ENCODE measurements at places on chromosomes 16 and 17. TPM values are rescaled to one million over a fixed set of nuclear protein-coding genes. Genes with fewer than 3 reads are reported as not detected.

- H3K4me1 ChIP-seq: no peaks in the 10 kb centered on the region
- H3K27ac ChIP-seq: no peak overlapping the region
- no peak for DNase-seq
Measured at GRCh38 chr16:24394341-24394740, 138.2 kb downstream of the CACNG3 start.

DNA sequence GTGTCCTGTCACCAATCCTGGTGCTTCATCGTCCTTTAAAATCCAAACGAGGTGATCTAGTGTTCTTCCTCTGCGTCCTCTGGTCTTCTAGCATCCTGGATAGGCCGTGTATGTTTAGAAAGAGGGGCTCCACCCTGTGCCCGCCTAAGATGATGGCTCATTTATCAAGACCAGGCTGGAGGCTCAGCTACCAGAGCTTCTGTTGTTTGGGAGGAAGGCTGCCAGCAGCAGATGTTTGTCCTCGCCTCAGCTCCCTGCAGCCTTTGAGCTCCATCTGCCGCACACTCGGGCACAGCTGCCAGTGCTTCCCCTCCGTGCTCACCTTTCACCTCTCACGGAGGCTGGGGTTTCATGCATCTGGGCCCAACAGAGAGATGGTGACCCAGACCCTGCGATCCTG lies 954.7 kb upstream of the RBFOX1 start:
- no peaks in the 10 kb centered on the region for H3K27me3 ChIP-seq
- no peaks in the 10 kb centered on the region for H3K36me3 ChIP-seq
- no peak overlapping the region for H3K27ac ChIP-seq
- H3K4me3 ChIP-seq: no peak overlapping the region
- no peaks in the 10 kb centered on the region for H3K4me1 ChIP-seq
- no peak for DNase-seq

GRCh38 chr17:38507436-38507835 lies 79.2 kb downstream of the ARHGAP23 start:
- no peaks in the 10 kb centered on the region for H3K36me3 ChIP-seq
- H3K27ac ChIP-seq: no peak overlapping the region
- peaks cover 43% of the 10 kb centered on the region for H3K27me3 ChIP-seq
- H3K4me3 ChIP-seq: no peak overlapping the region

DNA sequence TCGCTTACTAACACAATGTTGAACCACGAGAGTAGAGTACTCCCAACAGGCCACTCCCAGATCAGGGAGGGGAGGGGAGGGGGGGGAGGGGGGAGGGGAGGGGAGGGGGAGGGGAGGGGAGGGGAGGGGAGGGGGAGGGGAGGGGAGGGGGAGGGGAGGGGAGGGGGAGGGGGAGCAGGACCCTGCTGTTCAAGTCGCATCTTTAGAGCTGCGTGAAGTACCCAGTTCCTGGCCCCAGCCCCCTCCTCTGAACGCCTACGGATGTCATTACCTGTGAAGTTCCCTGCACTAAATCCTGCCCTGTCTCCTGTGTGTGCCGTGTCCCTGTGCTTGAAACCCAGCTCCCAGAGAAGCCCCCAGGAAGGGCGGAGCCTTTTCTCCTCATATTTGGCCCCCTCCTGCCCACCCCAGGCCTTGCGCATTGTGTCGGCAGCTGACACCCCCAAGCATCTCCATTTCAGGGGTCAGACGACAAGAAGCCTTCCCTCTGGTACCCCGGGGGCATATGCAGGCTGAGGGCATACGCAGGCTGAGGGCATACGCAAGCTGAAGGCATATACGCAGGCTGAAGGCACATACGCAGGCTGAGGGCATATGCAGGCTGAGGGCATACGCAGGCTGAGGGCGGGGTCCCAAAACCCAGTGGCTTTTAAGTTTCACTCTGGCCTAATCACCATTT lies 330.2 kb downstream of the C16orf95 start:
- no peak overlapping the region for H3K4me3 ChIP-seq
- peaks cover 48% of the 10 kb centered on the region for H3K27me3 ChIP-seq
- no peaks in the 10 kb centered on the region for H3K36me3 ChIP-seq
- DNase-seq: no peak

DNA sequence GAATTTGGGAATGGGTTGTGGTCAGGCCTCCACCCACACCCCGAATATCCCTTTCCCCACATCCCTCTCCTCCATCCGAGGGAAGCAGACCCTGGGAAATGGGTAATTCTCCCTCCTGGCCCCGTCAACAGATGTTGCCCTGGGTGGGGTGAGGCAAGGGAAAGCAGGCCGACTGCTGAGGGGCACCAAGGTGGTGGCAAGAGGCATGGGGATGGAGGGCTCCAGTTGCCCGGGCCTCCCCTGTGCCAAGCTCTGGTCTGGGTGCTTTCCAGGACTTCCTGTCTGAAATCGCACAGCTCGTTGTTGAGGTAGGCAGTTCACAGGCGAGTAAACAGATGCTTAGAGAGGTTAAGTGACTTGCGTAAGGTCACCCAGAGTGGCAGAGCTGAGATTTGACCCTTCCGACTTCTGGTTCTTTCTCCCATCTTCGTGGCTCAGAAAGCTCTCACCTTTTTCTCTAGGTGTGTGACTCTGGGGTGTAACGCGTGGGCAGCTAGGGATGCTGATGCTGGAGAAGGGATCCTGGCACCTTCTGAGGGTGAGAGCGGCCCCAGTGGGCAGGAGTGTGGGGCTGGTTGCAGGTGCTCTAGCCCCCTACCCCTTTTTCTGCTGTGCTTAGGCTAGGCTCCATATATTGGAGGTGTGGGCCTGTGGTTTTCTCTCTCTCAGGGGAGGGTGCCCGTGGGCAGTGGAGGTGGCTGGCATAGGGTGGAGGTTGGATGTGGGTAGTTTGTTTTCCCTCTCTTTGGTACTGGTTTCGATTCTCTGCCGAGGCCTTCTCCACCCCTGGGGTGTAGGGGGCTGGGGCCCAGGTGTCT lies 17.2 kb downstream of the RARA start:
- H3K4me1 ChIP-seq: peaks cover 58% of the 10 kb centered on the region
- peak overlapping the region; percentile 92 for H3K4me3 ChIP-seq
- no peaks in the 10 kb centered on the region for H3K27me3 ChIP-seq
- H3K36me3 ChIP-seq: peaks cover 2% of the 10 kb centered on the region

DNA sequence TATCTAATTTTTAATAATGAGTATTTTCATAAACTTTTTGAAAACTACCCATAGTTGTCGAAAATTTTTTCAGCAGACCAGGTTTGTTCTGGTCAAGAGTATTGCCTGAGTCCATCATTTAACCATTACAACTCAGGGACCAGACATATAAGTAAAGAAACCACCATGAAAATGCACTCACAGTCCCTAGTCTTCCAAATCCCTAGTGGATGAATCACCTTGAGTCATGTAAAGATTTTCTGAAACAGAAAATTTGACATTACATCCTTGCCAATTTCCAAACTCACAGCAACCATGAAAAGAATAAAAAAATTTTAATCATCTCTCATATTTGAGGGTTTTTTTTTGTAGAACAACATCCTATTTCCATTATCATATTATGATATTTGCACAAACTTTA lies 1337.5 kb upstream of the CDH8 start:
- no peak overlapping the region for H3K27ac ChIP-seq
- H3K36me3 ChIP-seq: peaks cover 7% of the 10 kb centered on the region
- no peaks in the 10 kb centered on the region for H3K27me3 ChIP-seq
- no peaks in the 10 kb centered on the region for H3K4me1 ChIP-seq
- no peak for DNase-seq
- H3K4me3 ChIP-seq: no peak overlapping the region

GRCh38 chr17:21269394-21269793 lies 15.1 kb upstream of the MAP2K3 start:
- H3K27ac ChIP-seq: no peak overlapping the region
- peaks cover 13% of the 10 kb centered on the region for H3K4me1 ChIP-seq
- H3K27me3 ChIP-seq: no peaks in the 10 kb centered on the region

- no peaks in the 10 kb centered on the region for H3K27me3 ChIP-seq
- H3K4me1 ChIP-seq: peaks cover 16% of the 10 kb centered on the region
- H3K27ac ChIP-seq: peak overlapping the region; percentile 97
- no peak overlapping the region for H3K4me3 ChIP-seq
Measured at GRCh38 chr17:16027708-16028584, 28.3 kb downstream of the TTC19 start.

DNA sequence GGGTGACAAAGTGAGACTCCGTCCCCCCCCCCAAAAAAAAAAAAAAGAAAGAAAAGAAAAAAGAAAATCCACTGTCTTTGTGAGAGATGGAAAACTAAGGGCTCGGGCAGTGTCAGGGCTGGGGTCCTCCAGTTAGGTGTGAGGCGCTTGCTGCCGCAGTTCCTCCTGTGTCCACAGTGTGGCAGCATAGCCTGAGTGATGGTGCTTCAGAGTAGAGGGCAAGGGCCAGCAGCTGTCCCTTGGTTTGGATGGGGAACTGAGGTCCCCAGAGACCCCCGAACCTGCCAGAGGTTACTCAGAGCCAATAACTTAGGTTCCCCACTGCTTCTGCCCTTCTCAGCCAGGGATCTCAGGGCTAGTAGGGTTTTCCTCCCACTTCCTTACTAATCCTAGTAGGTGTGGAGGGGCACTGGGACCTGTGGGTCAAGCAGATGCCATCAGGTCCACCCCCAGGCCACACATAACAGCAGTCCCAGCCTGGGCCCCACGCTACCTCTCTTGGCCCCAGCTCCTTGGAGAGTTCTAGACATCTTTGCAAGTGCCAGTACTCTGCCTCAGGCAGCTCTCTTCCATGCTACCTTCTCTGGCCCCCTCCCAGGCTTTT lies 7.9 kb upstream of the LLGL1 start:
- H3K4me1 ChIP-seq: no peaks in the 10 kb centered on the region
- no peaks in the 10 kb centered on the region for H3K27me3 ChIP-seq
- no peak overlapping the region for H3K27ac ChIP-seq

- no peak overlapping the region for H3K4me3 ChIP-seq
- no peaks in the 10 kb centered on the region for H3K4me1 ChIP-seq
- H3K27ac ChIP-seq: no peak overlapping the region
Measured at GRCh38 chr16:63289834-63290460, 1253.7 kb upstream of the CDH8 start.

GRCh38 chr16:66358231-66358630 lies 8.3 kb upstream of the CDH5 start:
- H3K27me3 ChIP-seq: peaks cover 28% of the 10 kb centered on the region
- H3K27ac ChIP-seq: no peak overlapping the region
- no peak for DNase-seq
- H3K4me3 ChIP-seq: no peak overlapping the region
- no peaks in the 10 kb centered on the region for H3K36me3 ChIP-seq
- H3K4me1 ChIP-seq: peaks cover 5% of the 10 kb centered on the region

- no peaks in the 10 kb centered on the region for H3K27me3 ChIP-seq
- peaks cover 64% of the 10 kb centered on the region for H3K4me1 ChIP-seq
- peak overlapping the region; percentile 81 for H3K4me3 ChIP-seq
- no peaks in the 10 kb centered on the region for H3K36me3 ChIP-seq
- H3K27ac ChIP-seq: peak overlapping the region; percentile 92
- DNase-seq: no peak
Measured at GRCh38 chr16:49462989-49463371, 89.4 kb downstream of the C16orf78 start.

GRCh38 chr17:43556292-43556691 lies 10.2 kb upstream of the ETV4 start:
- no peak overlapping the region for H3K27ac ChIP-seq
- no peaks in the 10 kb centered on the region for H3K4me1 ChIP-seq
- peaks cover 42% of the 10 kb centered on the region for H3K27me3 ChIP-seq
- no peak for DNase-seq

DNA sequence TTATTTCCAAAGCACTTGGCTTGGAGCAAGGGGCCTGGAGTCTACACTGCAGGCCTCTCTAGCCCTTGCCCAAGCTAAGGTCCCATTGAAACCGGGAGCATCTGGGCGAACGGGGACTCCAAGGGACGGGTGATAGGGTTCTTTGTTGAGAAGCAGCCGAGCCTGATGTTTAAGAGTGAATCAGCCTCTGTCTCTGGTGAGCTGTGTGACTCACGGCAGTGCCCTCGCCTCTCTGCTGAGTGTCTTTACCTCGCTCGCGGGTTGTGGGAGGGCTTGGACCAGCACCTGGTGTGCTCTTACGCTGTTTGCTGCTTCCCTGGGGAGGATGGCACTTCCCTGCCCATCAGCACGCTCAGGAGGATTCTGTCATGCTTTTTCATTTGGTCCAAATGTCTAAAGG lies 1.3 kb downstream of the HGS start:
- peaks cover 18% of the 10 kb centered on the region for H3K4me1 ChIP-seq
- H3K4me3 ChIP-seq: peak overlapping the region; percentile 91
- no peak for DNase-seq
- H3K36me3 ChIP-seq: no peaks in the 10 kb centered on the region
- H3K27me3 ChIP-seq: no peaks in the 10 kb centered on the region

DNA sequence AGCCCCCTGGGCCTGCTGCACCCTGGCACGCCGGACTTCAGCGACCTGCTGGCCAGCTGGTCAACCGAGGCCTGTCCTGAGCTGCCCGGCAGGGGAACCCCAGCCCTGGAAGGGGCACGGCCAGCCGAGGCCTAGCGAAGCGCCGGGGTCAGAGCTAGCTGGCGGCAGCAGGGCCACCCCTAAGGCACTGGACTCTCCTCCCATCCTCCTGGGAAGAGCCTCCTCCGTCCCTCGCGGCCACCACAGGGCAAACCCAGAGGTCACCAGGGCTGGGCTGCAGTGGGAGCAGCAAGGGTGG lies 2.3 kb downstream of the PERCC1 start:
- no peak overlapping the region for H3K4me3 ChIP-seq
- no peaks in the 10 kb centered on the region for H3K4me1 ChIP-seq
- no peak overlapping the region for H3K27ac ChIP-seq
- no peaks in the 10 kb centered on the region for H3K27me3 ChIP-seq

GRCh38 chr17:74214484-74215341 lies 1.3 kb downstream of the TTYH2 start:
- peaks cover 34% of the 10 kb centered on the region for H3K4me1 ChIP-seq
- peaks cover 15% of the 10 kb centered on the region for H3K36me3 ChIP-seq
- no peak for DNase-seq
- peak overlapping the region; percentile 83 for H3K4me3 ChIP-seq
- H3K27ac ChIP-seq: peak overlapping the region; percentile 19

GRCh38 chr16:77468831-77469230 lies 34.0 kb upstream of the ADAMTS18 start:
- no peaks in the 10 kb centered on the region for H3K4me1 ChIP-seq
- H3K36me3 ChIP-seq: no peaks in the 10 kb centered on the region
- DNase-seq: no peak
- H3K27ac ChIP-seq: no peak overlapping the region
- no peak overlapping the region for H3K4me3 ChIP-seq

ABCC11 gene
- not detected for total RNA-seq

KRTAP17-1 gene
- total RNA-seq: not detected

SAMD14 gene
- 0.30 TPM for total RNA-seq

OR1F1 gene
- total RNA-seq: not detected

DHRS7C gene
- not detected for total RNA-seq

LGALS9 gene
- 8.5 TPM for total RNA-seq

MYH11 gene
- total RNA-seq: not detected

C16orf96 gene
- 0.52 TPM for total RNA-seq

SETD1A gene
- 44.3 TPM for total RNA-seq

PMP22 gene
- total RNA-seq: 0.27 TPM

CLDN7 gene
- 4.2 TPM for total RNA-seq

IRF8 gene
- total RNA-seq: 17.6 TPM

PPL gene
- not detected for total RNA-seq

APOH gene
- not detected for total RNA-seq

C17orf50 gene
- total RNA-seq: not detected
